Frontal cortex (tissue), 4 donors: ENCODE measurements at places on chromosomes 16 and 17. TPM values are rescaled to one million over a fixed set of nuclear protein-coding genes. Genes with fewer than 3 reads are reported as not detected.

SERPINF2 gene
- total RNA-seq = not detected

TMC7 gene
- 3.3 TPM for total RNA-seq

CFAP97D1 gene
- total RNA-seq = not detected

APOBR gene
- under 0.01 TPM for total RNA-seq

WSCD1 gene
- total RNA-seq = 22.0 TPM

DNA sequence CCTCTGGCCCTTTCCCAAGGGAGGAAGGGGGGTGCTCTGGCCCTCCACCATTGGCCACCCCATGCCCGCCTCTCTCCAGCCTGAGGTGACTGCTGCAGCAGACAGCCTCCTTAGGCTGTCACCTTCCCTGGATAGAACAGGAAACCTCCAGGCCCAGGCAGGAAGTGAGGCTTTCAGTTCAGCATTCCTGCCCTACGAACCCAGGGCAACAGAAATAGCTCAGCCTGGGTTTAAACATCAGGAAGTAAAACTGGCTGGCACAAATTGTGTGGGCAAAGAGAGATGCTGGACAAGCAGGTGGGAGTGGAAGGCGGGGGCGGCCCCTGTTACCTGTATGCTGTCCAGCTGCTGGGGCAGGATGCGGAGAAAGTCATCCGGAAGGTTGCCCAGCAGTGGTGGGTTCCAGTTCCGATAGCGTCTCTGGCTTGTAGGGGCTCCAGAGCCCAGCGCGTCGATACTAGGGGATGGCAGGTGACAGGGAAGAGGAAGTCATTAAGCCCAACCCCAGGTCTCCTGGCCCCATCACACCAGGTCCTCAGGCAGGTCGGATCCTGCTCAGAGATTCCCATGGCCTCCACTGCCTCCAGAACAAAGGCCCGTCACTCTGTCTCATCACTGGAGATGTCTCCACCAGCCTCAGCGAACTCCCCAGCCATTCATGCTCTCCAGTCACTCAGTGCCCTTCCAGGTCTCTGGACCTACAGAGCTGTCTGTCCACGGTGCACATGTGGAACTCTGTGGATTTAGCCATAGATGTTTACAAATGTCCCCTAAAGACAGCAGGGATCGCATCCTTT lies 23.6 kb upstream of the MRPS23 start:
- no peak for DNase-seq

- peak; percentile 51 for DNase-seq
Measured at GRCh38 chr16:85306071-85306792, 194.0 kb upstream of the CIBAR2 start.

- DNase-seq = no peak
Measured at GRCh38 chr17:5705876-5706576, 121.7 kb upstream of the NLRP1 start.

DNA sequence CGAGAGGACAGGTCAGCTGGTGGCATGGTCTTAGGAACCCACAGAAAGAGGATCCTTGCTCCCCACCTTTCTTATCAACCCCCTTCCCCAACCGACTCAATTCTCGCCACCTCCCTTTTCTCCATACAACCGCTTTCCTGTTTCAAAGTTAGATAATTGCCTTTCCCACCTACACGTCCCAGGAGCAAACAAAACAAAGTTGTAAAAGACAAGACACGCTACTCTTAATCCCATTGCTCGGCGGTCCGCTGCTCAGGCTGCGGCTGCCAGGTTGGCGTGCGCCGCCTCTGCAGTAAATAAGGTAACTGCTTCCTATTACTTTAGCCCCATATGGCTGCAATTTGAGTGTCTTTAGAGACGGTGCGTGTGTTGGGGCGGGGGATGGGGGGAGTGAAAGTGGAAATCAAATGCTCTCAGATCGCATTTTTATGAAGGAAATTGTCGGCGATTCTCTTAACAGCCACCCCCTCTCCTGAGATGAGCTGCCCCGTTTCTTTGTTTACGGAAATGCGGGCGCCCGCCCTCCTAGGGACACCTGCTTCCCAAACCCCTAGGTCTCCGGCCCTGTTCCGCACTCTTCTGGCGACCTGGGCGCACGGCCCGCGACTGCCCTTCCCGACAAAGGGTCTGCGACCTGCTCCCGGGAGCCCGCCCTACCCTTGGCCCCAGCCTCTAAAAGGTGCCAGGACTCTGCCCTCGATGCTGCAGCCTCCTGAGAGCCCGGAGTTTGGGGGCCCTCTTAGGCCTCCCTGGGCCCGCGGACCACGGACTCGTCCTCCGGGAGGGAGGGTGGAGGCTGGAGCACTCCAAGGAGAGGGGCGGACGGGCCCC lies 3.7 kb upstream of the CBX8 start:
- DNase-seq = no peak

DNA sequence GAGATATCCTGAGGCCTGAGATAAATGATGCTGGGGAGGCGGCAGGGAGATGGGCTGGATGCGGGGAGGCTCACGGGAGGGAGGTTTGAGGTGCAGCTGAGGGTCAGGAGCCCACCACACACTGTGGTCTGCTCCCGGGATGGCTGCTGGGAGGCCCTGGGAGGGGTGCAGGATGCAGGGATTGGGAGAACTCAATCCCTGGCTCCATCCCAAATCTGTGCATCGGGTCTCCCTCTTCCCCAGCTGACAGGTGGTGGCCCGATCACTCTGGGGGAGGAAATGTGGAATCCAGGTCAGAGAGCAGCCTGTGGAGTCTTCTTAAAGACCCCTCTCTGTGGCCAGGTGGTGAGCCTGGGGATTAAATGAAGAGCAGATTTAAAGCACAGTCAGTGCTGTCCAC lies 12.0 kb downstream of the PHB1 start:
- no peak for DNase-seq

DNA sequence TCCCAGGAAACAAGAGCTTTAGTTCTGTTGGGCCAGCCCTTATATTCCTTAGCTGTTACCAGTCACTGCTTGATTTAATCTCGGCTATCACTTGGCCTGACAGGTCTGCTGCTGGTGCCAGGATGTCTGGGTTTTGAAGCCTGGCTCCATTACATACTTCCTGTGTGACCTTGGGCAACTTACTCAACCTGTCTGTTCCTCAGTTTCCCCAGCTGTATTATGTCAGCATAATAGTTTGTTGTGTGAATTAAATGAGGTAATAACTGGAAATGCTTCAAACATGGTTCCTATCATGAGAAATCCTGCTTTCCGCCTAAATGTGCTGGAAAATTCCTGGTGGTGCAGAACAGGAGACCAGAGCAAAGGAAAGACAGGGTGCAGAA lies 50.6 kb upstream of the STH start:
- DNase-seq = no peak

DNA sequence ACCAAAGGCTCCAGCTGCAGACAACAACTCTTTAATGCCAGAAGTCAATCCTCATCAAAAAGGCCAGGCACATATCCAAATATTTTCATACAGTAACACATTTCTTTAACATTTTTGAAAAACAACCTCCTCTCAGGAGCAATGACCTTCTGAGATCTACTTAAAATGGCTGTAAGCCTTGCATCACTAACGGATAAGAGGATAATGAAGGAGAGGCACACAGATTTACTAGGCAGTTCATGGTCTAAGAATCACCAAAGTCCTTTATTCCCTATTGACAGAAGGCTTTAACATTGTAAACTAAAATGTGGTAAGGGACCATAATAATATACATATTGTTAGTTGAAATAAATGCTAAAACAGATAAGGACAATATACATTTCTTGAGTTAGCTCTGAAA lies 114.7 kb downstream of the USP32 start:
- no peak for DNase-seq

DNA sequence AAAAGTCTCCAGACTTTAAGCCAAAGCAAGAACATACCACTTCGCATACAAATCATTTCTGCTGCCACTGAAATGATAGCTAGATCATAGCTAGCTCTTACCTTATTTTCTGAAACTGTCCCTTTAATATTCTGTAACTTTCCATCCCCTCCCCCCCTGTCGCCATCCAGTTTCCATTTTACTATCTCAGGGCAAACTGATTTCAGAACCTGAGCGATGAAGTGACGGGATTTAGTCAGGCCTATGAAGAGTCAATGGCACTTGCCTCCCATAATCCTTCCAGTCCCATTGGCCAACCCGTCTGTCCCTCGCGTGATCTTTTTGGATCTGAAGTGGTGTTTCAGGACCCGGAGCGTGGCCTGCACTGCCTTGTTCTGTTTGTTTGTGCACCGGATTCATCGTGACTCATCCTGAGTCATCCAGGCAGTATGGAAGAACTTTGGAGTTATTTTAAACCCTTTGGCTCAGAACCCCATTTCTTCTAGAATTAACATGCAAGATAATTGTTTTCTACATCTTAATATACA lies 199.8 kb upstream of the CHMP6 start:
- no peak for DNase-seq

DNA sequence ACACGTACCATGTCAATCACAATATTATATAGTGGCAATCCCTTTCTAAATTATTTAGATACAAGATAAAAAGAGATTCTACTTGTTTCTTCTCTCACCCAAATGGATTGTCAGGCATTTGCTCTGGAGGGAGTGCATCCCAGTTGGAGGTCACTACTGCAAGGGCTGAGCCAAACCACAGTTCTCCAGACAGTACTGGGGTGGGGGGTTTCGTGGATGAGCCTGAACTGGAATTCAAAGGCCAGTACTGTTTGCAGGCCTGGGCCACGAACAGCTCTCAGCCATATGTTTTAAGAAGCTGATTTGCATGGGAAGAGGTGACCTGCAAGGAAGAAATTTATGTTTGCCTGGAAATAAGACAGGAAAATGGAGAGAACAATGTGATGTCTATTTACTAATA lies 314.9 kb downstream of the PMP22 start:
- DNase-seq = no peak

DNA sequence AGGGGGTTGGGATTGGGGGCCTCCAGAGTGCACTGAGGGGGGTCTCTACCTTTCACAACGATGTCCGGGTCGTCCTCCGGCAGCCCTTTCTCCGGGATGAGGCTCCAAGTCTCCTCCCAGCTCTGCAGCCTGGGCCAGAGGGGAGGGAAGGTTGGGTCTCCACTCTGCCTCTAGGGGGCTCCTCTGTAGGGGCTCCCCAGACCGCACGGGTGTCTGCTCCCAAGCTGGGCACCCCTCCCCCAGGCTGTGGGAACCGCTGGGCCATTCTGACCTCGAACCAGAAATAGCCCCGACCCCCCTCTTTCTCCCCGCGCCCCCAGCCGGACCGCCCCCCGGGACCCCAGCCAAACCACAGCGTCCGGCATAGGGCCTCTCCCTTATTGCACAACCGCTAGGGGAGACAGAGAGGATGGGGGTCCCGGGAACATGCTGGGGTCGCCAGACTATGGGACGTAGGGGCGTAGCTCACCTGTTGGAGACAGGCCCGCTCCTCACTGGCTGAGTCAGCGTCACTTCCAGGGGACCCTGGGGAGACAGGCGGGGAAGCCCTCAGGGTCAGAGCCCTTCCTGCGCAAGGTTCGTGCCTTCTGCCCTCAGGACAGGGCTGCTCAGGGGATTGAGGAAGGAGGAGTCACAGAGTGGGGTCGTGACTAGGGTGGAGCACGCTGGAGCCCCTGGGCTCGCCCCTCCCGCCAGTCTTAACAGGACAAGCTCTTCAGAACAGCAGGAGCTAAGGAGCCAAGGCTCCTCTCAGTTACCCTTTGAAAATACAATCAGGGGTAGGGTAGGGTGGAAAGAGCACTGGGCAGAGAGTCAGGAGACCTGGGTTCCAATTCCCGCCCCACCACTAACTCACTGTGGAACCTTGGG lies 2.7 kb downstream of the PLEKHH3 start:
- DNase-seq = peak; percentile 74

- DNase-seq = peak; percentile 76
Measured at GRCh38 chr17:35731239-35731916, at the start of gene RASL10B. Gene RASL10B (plus strand): TSS chr17:35731639. CDS start chr17:35735185, 3,546 bp downstream.

DNA sequence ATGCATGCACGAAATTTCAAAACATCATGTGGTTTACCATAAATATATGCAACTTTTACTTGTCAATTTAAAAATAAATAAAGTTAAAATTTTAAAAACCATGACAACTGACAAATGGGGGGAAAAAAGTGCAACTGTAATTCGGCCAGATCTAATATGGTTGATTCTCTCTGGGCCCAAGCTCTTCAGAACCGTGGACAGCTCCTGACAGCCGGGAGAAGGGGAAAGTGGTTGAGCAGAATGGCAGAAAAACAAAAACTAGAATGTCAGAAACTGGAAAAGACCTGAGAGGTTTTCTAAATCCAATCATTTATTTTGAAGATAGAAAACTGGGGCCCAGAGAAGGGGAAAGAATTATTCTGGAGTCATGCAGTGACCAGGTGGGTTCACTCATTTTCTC lies 126.6 kb downstream of the TMEM132E start:
- DNase-seq = no peak

GRCh38 chr17:27904534-27905446 lies 11.6 kb upstream of the LYRM9 start:
- no peak for DNase-seq

GRCh38 chr17:291587-291986 lies 61.0 kb downstream of the RPH3AL start:
- DNase-seq = no peak

DNA sequence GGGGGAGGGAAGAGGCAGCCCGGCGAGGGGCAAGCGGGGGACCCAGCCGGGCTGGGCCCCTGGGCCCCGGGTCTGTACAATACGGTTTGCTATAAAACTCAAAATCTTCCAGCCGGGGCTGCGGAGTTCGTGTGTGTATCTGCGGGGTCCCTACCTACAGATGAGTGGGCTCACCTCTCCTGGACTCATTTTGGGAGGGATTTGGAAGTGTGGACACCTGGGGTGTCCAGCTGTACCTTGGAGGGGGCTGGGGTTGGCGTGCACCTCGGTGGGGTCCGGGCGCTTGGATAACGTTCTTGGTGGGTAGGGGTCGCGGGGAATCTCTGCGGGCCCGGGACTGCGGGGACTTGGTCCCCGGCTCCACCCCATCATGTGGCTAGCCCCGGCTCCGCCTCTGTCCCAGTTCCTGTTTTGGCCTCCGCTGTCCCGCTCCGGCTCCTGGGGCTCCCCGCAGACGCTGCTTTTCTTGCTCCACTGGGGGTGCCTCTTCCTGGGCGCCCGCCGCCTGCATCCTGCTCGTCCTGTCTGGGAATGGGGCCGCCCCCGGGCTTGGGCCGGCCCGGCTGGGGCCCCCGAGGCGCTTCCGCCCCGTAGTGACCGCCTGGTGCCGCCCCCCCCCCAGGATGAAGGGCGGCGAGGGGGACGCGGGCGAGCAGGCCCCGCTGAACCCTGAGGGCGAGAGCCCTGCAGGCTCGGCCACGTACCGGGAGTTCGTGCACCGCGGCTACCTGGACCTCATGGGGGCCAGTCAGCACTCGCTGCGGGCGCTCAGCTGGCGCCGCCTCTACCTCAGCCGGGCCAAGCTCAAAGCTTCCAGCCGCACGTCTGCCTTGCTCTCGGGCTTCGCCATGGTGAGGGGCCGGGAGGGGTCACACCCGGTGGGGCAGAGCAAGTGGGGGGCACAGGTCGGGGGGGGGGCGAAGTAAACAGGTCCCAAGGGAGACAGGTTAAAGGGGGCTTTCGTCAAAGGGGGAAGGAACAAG lies at the start of gene ORAI3:
Gene ORAI3, plus strand, starts transcription at position 402 of the 983 bp plus-strand sequence. Its CDS starts 222 bp downstream, at position 624.
- peak; percentile 74 for DNase-seq
